ENCODE measurements at places on chromosomes 1 and 21.

GRCh38 chr1:58406301-58407071 is 140.0 kb downstream of the OMA1 start:
- DNase-seq, result no peak

DNA sequence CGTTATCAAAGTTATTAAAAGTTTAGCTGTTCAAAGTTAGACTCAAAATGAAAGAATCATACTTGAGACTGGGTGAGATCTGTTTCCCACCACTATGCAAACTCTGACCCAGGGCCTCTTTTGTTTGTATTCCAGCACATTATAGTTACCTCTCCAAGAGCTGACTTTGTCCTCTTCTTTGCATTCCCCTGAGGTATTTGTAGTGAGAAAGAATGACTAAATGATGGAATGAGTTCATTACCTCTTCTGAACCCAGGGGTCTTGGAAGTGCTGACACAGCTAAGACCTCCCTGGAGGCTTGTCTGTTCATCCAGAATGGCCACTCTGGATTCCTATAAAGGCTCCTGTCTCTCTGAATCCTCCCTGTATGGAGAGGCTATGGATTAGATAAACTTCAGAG is 62.4 kb downstream of the FGGY start:
- DNase-seq, result no peak

GRCh38 chr1:204846546-204846945 is 24.1 kb upstream of the NFASC start:
- no peak for DNase-seq

- DNase-seq, result no peak
Measured at GRCh38 chr21:15278279-15278678, 213.5 kb upstream of the NRIP1 start.

GRCh38 chr21:27681841-27682240 is 715.0 kb upstream of the ADAMTS5 start:
- peak; percentile 63 for DNase-seq

- no peak for DNase-seq
Measured at GRCh38 chr1:17440827-17441168, 1.3 kb upstream of the RCC2 start.

DNA sequence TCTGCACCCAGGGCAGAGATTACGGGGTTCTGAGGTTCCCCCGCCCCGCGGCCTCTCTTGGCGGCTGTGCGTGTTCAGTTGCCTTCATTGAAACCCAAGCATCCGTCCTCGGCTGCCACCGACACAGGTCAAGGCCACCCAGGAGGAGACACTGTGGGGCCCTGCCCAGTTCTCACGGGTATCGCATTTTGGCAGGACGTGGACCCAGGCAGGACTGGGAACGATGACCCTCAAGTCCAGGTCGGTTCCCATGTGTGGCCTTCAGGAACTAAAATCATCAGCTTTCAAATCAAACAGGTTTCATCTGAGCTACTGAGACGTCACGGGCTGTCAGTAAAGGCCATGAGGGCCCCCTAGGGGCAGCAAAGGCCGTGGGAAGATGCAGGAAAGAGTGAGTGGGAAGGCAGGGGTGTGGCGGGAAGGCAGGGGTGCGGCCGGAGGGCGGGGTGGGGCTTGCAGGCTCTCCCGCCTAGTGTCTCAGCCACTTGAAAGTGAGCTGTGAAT is 7.0 kb upstream of the C1orf174 start:
- DNase-seq, result no peak

GRCh38 chr1:12376236-12377045 is 146.6 kb downstream of the VPS13D start:
- DNase-seq, result no peak

DNA sequence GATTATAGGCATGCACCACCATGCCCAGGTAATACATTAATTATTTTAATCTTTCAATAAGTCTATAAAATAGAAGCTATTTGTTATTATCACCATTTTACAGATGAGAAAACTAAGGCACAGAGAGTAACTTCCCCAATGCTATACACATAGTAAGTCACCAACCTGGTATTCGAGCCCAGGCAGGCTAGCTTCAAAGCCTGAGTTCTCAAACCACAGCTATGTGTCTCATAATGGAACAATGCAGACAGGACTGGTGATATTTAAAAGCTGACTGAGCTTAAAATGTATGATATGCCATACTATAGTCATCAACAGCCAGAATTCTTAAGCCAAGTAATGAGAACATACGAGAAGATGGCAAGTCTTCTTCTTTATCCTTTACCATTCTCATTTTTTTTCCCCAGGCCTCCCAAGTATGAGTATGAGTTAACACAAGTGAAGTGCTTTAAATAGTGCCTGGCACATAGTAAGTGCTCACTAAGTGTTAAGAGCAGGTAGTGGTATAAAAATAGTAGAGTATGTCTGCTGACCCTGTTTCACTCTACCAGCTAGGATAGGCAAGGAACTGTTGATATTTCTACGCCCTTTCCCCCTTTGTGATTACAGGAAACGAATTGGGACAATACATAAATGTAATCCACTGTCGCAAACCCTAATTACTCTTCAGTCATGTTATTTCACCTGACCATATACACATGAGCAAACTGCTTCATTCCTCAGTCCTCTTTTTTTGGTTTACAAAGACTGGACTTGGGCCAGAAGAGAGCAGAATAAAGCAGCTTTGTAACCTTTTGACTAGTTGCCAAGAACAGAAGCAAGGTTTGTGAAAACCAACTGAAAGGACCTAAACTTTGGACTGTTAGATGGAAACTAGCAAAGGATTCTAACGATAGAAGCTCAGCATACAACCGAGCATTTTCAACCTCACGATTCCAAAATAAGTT is 9.5 kb downstream of the EYA3 start:
- peak; percentile 74 for DNase-seq
